ENCODE measurements at places on chromosomes 2 and 18.

DNA sequence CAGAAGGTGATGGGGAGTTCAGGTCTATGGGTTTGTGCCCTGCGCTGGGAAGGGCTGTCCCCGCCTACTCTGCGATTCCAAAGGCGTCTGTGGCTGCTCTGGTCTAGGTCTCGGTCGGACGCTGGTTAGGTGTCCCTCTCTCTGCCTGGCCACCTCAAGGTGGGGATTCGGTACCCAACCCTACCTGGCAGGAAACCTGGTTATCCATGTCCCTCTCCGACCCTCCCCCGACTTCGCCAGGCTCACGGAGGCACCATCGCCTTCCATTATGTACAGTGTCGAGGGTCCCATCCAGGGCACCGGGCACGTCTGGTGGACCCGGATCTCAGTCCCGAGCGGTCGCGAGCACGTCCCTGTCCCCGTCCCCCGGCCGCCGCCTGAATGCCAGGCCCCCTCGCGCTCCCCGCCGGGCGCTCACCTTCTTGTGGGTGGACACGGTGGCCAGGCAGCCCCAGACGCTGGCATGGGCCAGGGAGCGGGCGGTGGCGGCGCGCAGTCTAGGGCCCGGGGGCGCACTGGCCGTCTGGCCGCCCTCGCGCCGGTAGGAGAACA is 628 bp downstream of the CREG2 start:
- no peak for DNase-seq

- DNase-seq: no peak
Measured at GRCh38 chr2:76711490-76711889, 810.7 kb downstream of the LRRTM4 start.

GRCh38 chr18:39149211-39149806 is 1583.7 kb upstream of the CELF4 start:
- DNase-seq: no peak

GRCh38 chr18:6031442-6031841 is 136.1 kb upstream of the TMEM200C start:
- DNase-seq: no peak

- peak; percentile 20 for DNase-seq
Measured at GRCh38 chr2:233414273-233414654, 60.0 kb downstream of the DGKD start.

GRCh38 chr2:20961858-20962257 is 82.0 kb downstream of the APOB start:
- DNase-seq: no peak

GRCh38 chr2:221779614-221780067 is 207.5 kb upstream of the EPHA4 start:
- DNase-seq: peak; percentile 12

DNA sequence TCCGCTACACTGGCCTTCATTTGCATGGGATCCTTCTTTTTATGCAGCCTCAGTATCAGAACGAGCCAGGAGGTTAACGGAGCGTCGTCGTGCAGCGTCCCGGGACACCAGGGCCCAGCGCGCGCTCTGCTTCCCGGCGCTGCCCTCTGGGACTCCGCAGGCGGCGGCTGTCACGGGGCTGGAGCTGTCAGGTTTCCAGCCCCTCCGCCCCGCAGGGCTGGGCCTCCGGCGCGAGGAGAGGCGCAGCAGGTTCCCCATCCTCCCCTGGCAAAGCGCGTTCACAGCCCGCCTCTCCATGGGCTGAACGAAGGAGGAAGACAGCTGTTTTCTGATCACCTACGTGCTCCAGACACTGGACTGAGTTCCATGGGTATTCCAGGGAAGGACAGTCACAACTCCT is 12.5 kb upstream of the PAX8 start:
- DNase-seq: no peak

GRCh38 chr18:38886861-38887670 is 1321.5 kb upstream of the CELF4 start:
- DNase-seq: no peak

DNA sequence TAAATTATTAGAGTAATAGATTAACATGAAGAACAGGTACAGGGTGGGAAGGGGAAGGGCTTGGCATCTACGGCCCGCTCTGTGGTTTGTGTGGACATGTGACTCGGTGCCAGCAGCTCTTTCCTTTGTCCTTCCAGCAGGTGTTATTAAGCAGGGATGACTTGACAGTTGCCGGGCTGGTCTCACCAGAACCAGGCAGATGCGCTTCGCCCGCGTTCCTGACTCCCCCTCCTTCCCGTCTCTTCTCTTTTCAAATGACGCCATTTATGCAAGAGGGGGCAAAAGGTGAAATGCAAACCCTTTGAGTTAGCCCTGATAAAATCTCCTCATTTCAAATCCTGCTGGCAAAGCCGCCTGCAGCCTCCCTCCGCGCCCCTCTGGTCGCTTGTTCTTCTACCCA is 38.9 kb upstream of the MGAT4A start:
- DNase-seq: no peak

DNA sequence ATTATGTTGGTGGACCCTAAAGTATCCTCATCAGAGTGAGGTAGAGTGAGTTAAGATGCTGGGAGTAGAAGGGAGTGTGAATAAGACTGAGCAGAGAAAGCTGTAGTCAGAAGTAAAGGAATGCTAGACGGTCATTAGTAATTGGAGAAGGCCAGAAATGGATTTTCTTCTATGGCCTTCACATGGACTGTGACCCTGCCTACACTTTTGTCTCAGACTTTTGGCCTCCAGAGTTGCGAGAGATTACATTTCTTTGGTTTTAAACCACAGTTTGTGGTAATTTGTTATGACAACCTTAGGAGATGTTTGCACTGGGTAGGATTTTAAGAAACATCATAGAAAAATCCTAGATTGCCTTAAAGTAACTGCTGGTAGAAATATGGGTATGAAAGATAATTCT is 1267.7 kb upstream of the TMEFF2 start:
- DNase-seq: no peak

DNA sequence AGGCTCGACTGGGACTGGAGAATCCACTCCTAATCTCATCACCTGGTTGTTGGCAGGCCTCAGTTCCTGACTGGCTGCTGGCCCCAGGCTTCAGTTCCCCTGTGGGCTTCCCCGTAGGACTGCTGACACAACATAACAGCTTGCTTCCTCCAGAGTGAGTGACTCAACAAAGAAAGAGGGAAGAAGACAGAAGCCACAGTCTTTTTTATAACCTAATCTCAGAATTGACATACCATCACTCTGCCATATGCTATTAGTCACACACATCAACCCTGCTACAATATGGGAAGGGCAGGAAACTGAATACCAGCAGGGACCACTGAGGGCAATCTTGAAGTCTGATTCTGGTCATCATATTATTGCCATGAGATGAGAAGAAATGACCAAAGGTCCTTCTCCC is 76.8 kb upstream of the SLC14A2 start:
- no peak for DNase-seq

DNA sequence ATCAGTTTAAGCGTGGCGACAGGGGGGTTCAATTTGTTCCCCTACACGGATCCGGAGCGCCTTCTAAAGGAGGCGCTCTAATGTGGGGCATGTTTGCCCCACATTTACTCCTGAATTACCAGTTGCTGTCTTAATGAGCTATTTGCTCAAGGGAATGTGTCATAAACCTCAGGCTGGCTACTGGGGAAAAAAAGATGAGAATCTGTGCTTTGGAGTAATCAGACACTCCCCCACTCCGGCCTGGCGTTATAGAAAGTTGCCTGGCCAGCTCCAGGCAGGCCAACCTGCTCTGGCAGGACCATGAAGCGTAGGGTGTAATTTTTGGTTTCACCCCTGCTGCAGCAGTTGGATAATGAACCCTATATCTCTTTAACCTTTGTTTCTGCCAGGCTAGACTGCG is 31.0 kb upstream of the MAP3K20 start:
- no peak for DNase-seq

All from AG08395 (cell line).